ENCODE measurements at places on chromosomes 5 and 9.

- DNase-seq, result no peak
Observed at GRCh38 chr5:76372323-76373054, 30.6 kb upstream of the IQGAP2 start.

DNA sequence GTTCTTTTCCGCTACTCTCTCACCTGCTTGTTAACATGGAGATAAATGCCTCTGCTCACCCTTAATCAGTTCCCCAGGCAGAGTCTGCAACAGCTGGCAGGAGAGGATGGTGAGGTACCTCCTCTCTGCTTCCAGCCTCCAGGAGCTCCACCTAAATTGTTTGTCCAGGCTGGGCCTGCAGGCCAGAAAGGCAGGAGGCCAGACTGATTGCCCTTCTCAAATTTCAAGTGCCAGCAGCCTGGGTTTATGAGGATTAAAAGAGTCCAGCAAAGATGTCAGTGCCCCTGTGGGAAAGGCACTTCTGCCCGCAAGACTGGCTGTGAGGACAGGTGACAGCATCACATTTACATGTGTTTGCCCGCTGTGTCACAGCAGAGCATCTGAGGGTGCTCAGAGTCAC, 19.8 kb downstream of the CORO2A start:
- no peak for DNase-seq

DNA sequence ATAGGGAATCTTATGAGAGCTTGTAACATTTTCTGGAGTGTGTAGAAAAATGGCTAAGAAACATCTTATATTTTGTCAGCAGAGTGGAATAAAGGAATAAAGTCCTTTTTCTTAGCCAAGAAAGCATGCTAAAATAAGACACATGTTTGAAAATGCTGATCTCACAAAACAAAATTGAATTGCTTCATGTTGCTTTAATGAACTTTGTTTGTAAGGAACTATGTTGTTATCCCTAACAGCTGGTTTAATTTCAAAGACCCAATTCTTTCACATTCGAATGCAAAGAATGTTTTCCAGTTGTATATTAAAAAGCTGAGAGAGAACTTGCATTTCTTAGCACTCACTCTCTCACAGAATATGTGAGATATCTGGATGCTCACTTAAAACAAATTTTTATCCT, 107.6 kb downstream of the MUSK start:
- DNase-seq, result no peak

DNA sequence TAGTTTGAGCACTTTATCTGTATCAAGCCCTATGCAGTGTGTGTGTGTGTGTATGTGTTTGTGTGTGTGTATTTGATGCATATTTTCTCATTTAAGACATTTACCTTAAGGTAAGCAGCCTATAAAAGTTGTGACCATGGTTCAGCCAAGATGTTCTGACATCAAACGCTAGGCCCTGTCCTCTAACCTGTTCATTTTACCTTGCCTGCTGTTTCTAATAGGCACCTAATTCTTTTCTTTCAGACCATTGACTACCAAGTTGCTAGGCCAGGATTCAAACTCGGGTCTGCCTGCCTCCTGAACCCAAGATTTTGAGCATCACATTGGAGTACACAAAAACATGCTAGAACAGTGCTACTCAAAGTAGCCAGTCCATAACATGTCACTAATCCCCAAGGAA, 274.5 kb downstream of the PLK2 start:
- DNase-seq, result no peak

- no peak for DNase-seq
Observed at GRCh38 chr5:135091286-135091685, 57.3 kb upstream of the PITX1 start.

- no peak for DNase-seq
Observed at GRCh38 chr9:111463048-111463447, 21.1 kb downstream of the ECPAS start.

DNA sequence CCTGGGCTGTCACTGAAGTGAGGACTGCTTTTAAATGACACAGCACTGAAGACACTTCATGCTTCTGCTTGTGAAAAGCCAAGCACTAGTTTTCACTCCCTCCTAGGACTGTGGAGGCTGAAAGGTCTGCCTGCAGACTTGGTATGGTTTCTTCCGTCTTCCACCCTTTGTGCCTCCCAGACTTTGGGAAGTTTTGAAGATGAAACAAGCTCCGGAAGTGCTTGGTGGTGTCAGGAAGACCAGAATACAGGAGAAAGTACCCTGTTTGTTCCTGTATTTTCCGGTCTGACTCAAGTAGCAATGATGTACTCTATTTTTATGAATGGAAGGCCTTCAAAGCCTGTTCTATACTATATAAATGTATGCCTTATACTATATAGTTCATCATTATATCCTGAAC, 222.7 kb downstream of the PDZD2 start:
- DNase-seq, result no peak

DNA sequence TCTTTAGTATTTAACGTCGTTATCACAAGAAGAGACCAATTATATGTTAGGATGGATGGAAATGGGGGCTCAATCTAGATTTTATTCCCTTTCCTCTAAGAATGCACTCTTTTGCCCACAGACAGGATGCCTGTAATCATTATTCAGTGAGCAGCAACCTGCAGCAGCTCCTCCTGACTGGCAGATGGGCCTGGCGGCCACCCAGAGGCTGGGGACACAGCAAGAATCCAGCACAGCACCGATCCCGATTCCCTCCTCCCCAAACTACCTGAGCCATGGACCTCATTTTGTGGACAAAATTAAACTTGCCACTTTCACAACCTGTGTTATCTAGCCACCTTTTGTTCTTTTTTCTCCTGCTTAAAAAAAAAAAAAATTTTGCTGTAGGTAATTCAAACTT, 101.0 kb downstream of the USP20 start:
- DNase-seq, result peak; percentile 69

DNA sequence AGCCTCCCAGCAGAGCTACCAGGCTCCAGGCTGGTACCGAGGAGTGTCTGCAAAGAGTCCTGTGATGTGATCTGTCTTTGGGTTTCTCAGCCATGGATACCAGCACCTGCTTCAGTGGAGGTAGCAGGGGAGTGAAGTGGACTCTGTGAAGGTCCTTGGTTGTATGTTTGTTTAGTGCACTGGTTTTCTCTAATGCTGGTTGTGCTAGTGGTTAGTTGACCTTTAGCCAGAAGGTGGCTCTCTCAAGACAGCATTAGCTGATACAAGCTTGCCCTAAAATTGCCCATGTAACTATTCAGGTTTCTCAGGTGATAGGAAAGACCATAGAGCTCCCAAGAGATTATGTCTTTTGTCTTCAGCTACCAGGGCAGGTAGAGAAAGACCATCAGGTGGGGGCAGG, 87.2 kb downstream of the MTAP start:
- no peak for DNase-seq

GRCh38 chr5:129996896-129997295, 92.6 kb downstream of the CHSY3 start:
- no peak for DNase-seq

- no peak for DNase-seq
Observed at GRCh38 chr9:123011878-123012528, 21.5 kb upstream of the GPR21 start.

GRCh38 chr9:15219546-15219945, 87.5 kb downstream of the TTC39B start:
- DNase-seq, result no peak

DNA sequence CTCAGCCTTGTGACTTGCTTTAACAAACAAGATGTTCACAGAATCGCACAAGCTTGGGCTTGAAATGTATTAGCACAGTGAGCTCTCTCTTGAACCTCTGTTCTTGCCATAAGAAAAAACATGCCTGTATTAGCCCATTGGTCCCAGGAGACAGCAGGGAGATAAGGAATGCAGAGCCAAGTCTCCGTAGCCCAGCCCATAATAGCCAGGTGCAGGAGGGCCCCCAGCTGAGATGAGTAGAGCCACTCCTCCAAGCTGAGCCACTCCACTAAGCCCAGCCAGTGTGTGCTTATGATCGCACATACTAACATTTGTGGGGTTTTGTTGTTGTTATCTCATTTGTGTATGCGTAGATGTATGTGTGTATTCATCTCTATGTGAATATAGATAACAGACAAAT, 21.6 kb upstream of the SVEP1 start:
- no peak for DNase-seq

DNA sequence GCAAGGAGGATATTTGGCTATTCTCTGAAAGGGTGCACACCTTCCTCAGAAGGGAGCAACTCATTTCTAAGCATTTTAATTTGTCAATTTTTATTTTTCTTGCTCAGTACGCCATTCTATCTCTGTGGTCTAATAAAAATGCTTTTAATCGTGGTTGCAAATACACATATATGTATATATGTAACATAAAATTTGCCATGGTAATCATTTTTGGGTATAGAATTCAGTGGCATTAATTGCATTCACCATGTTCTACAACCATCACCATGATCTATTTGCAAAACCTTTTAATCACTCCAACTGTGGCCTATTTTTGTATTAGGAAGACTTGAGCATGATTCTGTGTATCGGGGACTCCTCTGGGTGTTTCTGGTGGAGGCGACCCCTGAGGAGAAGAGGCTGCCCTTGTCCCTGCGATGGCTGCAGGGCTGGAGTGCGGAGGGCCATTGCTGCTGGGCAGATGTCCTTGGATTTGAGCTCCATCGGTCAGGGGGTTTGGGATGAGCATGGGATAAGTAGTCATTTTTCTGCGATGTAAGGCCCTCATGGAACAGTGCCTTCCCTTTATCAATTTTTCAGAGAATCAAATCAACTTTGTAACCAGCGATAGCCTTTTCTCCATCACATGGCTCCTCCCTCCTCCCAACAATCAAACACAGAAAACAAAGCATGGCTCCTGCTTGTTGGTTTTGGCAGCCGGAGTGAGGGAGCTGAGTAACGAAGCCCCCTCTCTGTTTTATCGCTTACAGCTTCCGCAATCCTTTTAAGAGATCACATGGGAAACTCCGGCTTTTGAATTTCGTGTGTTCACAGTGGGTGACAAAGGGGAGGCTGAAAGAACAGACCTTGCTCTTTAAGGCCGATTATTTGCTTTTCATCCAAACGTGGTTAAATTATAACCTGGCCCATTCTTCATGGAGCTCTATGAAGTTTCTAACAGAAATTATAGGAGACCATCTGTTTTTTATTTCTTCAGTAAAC, 187.3 kb downstream of the TENT4A start:
- no peak for DNase-seq

GRCh38 chr5:122404018-122404417, 92.0 kb downstream of the SNCAIP start:
- peak; percentile 59 for DNase-seq

- DNase-seq, result no peak
Observed at GRCh38 chr9:100204796-100205195, 105.8 kb downstream of the INVS start.
